ENCODE measurements at places on chromosomes 12 and 14.

DNA sequence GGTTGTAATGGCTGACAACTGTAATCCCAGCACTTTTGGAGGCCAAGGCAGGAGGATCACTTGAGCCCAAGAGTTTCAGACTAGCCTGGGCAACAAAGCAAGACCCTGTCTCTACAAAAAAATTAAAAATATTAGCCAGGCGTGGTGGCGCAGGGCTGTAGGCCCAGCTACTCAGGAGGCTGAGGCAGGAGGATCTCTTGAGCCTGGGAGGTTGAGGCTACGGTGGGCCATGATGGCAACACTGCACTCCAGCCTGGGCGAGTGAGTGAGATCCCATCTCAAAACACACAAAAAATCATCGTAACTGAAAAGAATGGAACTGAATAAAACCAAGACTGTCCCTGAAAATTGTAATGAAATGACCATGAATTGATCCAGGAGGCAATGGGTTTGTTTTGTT lies 6.1 kb downstream of the CAMKK2 start:
- no peak for DNase-seq

GRCh38 chr12:114238808-114239207 lies 167.1 kb downstream of the TBX5 start:
- DNase-seq: no peak

DNA sequence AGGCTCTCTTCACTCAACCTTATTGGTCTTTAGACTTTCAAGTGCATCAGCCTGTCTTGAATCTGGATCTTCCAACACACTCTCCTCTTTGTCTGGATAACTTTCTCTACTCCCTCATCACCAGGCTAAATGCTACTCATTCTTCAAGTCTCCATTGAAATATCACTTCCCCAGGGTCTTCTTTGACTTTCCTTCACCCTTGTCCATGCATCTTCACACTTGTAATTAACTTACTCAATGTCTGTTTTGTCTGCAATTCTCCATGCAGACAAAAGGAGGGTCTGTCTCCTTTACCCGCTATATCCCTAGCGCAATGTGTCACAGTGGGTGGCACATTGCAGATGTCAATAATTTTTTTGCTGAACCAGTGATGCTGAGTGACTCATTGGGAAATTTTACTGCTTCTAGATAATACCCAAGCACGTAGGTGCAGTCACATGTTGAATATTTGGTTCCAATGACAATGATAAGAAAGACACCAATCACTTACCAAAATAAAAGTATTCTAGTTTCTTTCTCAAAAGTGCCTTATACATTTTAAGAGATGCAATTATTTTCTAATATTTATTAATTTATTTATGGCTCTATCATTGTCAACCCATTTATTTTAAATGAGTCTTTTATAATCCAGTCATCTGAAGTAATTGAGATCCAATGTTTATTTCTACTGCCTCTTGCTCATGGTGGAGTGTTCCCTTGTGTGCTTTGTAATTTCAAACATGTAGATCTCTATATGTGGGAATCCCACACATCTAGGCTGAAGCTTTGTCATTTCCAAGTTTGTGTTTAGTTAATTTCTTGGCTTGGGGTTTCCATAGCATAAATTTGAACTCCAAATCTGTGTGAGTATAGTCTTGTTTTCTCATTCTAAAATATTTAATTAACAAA lies 21.7 kb upstream of the RFC5 start:
- DNase-seq: no peak

- DNase-seq: no peak
Observed at GRCh38 chr12:65795453-65795852, 28.8 kb upstream of the HMGA2 start.

DNA sequence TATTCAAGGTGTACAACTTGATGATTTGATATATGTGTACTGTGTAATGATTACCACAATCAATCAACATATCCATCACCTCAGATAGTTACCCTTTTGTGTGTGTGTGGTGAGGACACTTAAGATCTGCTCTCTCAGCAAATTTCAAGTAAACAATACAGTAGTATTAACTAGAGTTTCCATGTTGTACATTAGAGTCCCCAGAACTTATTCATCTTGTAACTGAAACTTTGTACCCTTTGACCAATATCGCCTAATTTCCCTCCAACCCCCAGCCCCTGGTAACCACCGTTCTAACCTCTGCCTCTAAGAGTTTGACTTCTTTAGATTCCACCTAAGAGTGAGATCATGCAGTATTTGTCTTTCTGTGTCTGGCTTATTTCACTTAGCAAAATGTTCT lies 12.1 kb downstream of the ADCK1 start:
- DNase-seq: no peak

- DNase-seq: no peak
Observed at GRCh38 chr12:117570608-117571007, 209.2 kb upstream of the NOS1 start.

DNA sequence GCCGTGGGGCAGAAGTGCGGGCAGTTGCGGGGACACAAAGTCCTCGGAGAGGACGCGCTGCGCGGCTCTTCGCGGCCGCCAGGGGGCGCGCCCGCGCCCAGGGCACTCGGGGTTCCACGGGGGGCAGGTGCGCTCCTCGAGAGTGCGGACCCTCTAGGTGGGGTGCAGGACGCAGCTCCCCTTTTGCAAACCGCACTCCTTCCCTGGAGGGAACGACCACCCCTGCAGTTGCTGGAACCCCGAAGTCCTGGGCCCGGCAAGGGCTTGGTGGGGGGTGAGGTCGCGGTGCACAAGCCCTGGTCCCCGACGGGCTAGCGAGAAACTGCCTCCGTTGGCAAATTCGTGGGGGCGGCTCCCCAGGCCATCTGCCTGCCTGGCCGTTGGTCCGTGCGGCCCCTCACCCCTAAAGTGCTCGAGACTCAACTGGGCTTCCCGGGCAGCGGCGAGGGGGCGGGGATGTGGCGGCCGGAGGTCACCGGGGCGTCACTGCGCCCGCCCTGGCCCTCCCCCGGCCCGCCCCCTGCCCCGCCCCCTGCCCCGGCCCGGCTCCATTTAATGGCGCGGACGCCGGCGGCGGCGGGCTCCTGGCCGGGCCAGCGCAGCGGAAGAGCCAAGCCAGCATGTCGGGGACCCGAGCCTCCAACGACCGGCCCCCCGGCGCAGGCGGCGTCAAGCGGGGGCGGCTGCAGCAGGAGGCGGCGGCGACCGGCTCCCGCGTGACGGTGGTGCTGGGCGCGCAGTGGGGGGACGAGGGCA lies at the start of gene ADSS1:
TSS of gene ADSS1 (plus strand) at position 579 of the 756 bp plus-strand sequence. CDS start at position 621, 42 bp downstream.
- DNase-seq: no peak

- DNase-seq: no peak
Observed at GRCh38 chr14:59333235-59333634, 131.9 kb downstream of the GPR135 start.

GRCh38 chr12:110307372-110307771 lies 26.3 kb downstream of the ATP2A2 start:
- no peak for DNase-seq

DNA sequence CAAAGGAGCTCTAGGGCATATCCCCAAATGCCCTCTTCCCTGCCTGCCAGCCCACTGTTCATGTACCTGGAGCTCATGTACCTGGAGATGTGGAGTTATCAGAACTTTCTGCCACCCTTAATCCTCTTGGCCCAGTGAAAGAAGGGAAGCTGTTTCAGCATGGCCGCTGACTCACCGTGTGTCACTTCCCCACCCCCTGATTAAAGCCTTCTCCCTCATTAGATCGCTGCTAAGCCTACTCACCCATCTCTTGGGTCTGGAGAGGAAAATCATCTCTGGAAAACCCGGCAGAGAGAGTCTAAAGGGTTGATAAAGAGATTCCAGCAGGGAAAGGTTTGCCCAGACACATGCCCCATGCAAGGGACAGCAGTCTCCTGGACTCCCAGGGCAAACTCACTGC lies 4.5 kb upstream of the LTBP2 start:
- no peak for DNase-seq

DNA sequence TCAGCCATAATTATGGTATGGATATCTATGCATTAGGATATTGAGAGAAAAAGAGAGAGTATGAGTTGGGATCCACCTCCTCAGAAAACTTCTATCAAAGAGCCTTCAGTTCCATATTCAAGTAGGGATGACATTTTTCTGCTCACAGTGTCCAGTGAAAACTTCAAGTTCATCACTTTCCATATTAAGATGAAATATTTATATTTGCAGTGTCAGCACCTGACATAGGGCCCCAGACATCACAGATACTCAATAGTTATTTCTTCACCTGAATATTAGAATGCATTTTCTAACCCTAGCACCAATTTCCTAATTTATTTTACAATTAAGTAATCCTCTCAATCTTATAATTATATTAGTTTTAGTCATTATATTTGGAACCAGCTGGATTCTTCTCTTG lies 318.0 kb upstream of the MGAT4C start:
- no peak for DNase-seq

DNA sequence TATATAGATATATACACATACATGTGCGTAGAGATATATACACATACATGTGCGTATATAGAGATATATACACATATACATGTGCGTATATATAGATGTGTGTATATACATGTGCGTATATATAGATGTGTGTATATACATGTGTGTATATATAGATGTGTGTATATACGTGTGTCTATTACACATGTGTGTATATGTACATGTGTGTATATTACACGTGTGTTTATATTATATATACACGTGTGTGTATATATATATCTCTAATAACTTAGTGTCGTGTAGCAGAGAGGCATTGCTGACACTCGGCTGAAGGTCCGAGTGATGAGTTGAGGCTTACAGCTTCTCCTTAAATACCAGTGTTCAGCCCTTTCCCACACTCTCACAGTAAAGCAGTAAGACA lies 133.7 kb downstream of the GLT1D1 start:
- DNase-seq: no peak

GRCh38 chr12:67357376-67358125 lies 88.4 kb downstream of the CAND1 start:
- no peak for DNase-seq

GRCh38 chr12:93594766-93595311 lies 22.4 kb downstream of the SOCS2 start:
- DNase-seq: no peak

GRCh38 chr12:4787965-4788364 lies 67.8 kb downstream of the GALNT8 start:
- DNase-seq: no peak

DNA sequence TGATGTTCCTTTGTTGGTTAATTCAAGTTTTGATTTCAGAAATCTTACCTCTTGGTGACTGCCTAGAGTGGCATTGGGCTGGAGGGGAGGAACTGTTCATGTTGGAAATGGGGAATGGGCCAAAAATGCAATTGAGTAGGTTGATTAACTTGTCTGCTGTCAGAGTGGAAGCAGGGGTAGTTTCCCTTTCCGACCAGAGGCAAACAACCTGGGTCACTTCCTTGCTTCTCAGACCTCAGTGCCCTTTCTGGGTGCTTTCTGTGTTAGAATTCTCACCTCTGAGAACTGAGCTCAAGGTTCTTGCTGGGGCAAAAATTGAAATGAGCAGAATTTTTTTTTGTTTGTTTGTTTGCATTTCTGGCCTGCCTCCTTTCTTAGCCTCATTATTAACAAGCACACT lies 2.3 kb upstream of the M6PR start:
- DNase-seq: no peak

DNA sequence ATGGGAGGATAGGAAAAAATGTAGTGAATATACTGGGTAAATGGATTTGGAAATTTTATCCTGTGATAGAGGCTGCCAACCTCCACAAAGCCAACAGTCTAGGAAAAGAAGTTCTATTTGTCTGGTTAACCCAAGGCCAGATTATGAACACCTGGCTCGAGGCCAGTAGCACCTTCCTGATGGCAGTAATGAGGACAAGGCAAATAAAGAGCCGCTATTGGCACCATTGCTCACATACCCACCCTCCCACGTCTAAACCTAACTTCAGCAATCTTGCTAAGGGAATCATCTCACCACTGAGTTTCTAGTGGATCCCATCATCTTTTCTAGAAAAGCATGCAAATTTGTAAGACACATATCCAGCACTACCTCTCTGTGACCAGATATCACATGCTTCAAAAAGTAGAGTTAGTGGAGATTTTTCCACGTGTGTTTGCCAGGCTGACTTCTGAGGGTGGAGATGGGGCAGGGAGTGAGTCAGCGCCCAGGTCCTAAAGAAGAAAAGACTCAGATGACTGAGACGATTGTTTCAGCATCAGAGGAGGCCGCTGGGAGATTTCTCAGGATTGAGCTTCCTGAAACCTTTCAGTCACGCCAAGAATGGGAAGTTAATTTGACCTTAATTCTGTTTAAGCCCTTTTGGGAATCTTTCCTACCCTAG lies 362.9 kb downstream of the EMP1 start:
- no peak for DNase-seq

- DNase-seq: no peak
Observed at GRCh38 chr12:65277994-65278575, 398 bp upstream of the MSRB3 start.

DNA sequence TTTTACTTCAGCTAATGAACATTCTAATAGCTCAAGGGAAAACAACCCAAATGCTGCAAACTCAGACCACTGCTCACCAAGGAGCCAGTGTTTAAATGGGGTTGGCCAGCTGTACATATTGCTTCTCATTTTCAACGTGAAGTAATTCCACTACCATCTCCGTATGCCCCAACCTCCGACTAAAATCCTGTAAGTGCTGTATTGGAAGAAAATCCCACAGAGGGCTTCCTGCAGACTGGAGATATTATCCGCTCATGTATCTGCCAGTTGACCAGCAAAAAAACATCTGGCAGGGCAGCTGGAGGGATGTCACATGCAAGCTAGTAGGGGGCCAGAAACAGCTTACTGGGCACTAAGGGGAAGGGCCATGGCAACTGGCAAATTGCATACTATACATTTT lies 485.0 kb downstream of the SNAPC1 start:
- DNase-seq: no peak

- no peak for DNase-seq
Observed at GRCh38 chr14:21003788-21004346, 4.8 kb downstream of the SLC39A2 start.

- DNase-seq: no peak
Observed at GRCh38 chr12:57823131-57823907, 4.8 kb upstream of the AVIL start.

DNA sequence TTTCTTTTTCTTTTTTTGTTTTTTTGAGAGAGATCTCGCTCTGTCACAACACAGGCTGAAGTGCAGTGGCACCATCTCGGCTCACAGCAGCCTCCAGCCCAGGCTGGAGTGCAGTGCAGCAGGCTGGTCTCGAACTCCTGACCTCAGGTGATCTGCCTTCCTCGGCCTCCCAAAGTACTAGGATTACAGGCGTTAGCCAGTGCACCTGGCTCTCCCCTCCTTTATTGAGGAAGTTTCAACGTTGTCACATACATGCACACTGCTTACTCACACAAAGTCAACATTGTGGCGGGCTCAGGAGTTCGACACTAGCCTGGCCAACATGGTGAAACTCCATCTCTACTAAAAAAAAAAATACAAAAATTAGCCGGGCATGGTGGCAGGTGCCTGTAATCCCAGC lies 32.0 kb downstream of the EAPP start:
- DNase-seq: no peak

Data from skeletal muscle cell (primary cell).